Activated naive CD8-positive, alpha-beta T cell treated with anti-CD3 and anti-CD28 coated beads for 36 hours (primary cell): ENCODE measurements at places on chromosomes 12 and 14.

- peaks cover 4% of the 10 kb centered on the region for H3K4me1 ChIP-seq
- H3K27me3 ChIP-seq = no peaks in the 10 kb centered on the region
- no peak overlapping the region for H3K4me3 ChIP-seq
Observed at GRCh38 chr14:90453401-90453951, 56.6 kb downstream of the CALM1 start.

- no peaks in the 10 kb centered on the region for H3K36me3 ChIP-seq
- H3K27ac ChIP-seq = no peak overlapping the region
- no peak overlapping the region for H3K4me3 ChIP-seq
- peaks cover 9% of the 10 kb centered on the region for H3K27me3 ChIP-seq
Observed at GRCh38 chr14:57820581-57820980, 45.3 kb downstream of the SLC35F4 start.

DNA sequence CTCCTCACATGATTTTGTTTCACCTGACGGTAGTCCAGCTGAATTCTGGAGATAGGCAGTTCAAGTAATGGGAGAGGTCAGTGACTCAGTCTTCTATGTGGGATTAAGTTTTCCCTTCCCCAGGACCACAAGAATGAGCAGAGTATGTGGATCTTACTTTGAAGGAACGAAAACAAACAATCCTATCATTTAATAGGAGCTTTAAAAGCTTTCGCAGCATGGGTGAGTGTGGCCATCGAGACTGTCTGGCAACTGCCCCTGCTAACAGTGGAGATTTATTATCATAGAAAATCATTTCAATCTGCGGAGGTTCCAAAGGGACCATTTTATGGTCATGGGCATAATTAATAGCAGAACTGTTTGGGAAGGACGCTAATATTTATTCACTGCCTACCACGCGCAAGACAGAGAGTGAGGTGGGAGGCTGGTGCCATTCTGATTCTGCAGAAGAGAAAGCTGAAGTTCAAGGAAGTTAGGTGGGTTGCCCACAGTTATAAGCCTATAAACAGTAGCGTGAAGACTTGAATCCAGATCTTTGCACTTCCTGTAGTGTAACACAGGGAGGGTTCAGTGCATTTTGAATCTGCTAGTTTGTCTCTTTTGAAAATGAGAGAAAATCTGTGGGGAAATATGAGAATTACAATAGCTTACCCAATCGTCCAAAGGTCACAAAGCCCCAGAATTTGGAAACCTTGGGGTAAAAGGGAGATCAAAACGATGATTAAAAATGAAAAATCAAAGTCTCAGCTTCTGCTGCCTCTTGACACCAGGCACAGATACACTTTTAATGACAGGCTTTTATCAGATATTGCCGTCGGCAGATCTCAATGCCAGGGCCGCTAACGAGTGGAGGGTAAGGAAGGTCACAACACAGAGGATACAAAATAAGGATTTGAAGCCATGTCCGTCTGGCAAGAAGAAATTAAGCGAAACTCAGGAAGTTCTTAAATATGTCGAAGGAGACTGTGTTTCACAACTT lies 209.6 kb downstream of the CRADD start:
- H3K4me1 ChIP-seq = no peaks in the 10 kb centered on the region
- no peak overlapping the region for H3K27ac ChIP-seq
- no peak overlapping the region for H3K4me3 ChIP-seq
- no peaks in the 10 kb centered on the region for H3K27me3 ChIP-seq

DNA sequence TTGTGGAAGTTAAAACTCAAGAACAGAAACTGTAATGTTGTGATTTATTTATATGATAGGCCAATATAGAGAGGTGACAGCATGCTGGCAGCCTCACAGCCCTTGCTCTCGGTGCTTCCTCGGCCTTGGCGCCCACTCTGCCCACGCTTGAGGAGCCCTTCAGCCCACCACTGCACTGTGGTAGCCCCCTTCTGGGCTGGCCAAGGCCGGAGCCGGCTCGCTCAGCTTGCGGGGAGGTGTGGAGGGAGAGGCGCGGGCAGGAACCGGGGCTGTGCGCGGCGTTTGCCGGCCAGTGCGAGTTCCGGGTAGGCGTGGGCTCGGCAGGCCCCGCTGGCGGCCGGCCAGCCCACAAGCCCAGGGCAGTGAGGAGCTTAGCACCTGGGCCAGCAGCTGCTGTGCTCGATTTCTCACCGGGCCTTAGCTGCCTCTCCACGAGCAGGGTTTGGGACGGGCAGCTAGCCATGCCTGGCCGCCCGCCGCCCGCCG lies 65.8 kb upstream of the SLC8A3 start:
- peak overlapping the region; percentile 45 for H3K4me3 ChIP-seq
- no peak overlapping the region for H3K27ac ChIP-seq
- H3K36me3 ChIP-seq = peaks cover 3% of the 10 kb centered on the region

- H3K4me3 ChIP-seq = no peak overlapping the region
- no peak for DNase-seq
- peaks cover 47% of the 10 kb centered on the region for H3K36me3 ChIP-seq
- peaks cover 2% of the 10 kb centered on the region for H3K4me1 ChIP-seq
- no peak overlapping the region for H3K27ac ChIP-seq
- H3K27me3 ChIP-seq = no peaks in the 10 kb centered on the region
Observed at GRCh38 chr12:69779928-69780327, 41.3 kb downstream of the RAB3IP start.

- H3K27me3 ChIP-seq = no peaks in the 10 kb centered on the region
- H3K36me3 ChIP-seq = no peaks in the 10 kb centered on the region
- DNase-seq = no peak
- H3K27ac ChIP-seq = no peak overlapping the region
Observed at GRCh38 chr14:99015833-99016232, 256.2 kb downstream of the BCL11B start.

DNA sequence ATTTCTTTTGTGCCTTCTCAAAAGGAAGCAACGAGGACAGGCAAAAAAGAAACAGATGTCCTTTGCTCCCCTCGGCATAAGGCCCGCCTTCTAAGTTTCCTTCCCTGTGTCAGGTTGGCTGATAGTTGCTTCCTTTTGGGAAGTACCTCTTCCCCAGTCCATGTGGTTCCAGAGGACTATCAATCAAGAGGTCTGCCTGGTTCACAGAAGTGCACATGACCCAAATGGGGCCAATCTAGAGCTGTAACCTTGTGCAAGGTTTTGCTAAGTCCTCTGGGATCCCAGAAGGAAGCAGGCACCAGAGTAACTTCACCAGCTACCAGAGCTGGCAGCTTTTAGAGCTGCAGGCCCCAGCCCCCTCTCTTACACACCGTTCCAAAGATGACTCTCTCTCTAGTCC lies 42.6 kb downstream of the TMEM63C start:
- H3K36me3 ChIP-seq = no peaks in the 10 kb centered on the region
- no peak overlapping the region for H3K27ac ChIP-seq
- peaks cover 10% of the 10 kb centered on the region for H3K27me3 ChIP-seq
- no peak overlapping the region for H3K4me3 ChIP-seq

GRCh38 chr12:96171905-96172304 lies 22.3 kb upstream of the ELK3 start:
- peaks cover 6% of the 10 kb centered on the region for H3K4me1 ChIP-seq

GRCh38 chr14:64877846-64878245 lies 1.9 kb downstream of the SPTB start:
- H3K4me1 ChIP-seq = peaks cover 5% of the 10 kb centered on the region
- H3K27ac ChIP-seq = no peak overlapping the region
- H3K4me3 ChIP-seq = no peak overlapping the region
- peaks cover 45% of the 10 kb centered on the region for H3K27me3 ChIP-seq
- no peaks in the 10 kb centered on the region for H3K36me3 ChIP-seq
- DNase-seq = no peak

DNA sequence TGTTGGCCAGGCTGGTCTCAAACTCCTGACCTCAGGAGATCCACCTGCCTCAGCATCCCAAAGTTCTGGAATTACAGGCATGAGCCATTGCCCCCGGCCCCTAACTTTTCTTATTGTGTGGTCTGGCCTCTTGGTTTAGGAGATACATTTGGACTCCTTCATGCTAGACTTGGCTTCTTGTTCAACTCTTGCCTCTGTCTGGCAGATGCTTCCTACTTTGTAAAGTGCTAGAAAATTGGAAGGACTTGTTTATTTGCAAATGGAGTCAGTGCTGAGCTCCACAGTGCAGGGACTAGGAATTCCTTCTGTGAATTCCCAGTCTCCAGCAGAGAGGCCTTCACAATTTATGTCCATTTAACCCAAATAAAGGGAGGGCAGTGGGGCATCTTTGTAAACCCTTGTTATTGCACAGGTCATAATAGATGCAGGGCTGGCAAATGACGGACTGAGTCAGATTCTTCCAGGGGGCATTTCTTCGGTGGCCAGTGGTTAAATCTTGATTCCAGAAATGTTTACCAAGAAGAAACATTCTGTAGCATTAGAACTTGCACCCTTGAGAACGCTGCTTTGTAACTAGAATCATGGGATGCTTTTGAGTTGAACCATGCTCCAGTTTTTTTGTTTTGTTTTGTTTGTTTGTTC lies 73.8 kb upstream of the TBX3 start:
- no peak for DNase-seq
- H3K4me3 ChIP-seq = no peak overlapping the region
- no peak overlapping the region for H3K27ac ChIP-seq
- H3K4me1 ChIP-seq = no peaks in the 10 kb centered on the region
